Effector memory CD4-positive, alpha-beta T cell (primary cell): ENCODE measurements at places on chromosomes 3 and 15.

GRCh38 chr15:28885630-28886430 is at the start of gene APBA2:
Gene APBA2 (plus strand): TSS chr15:28885974. CDS start chr15:29053885, 167,911 bp downstream.
- DNase-seq, result no peak

- DNase-seq, result no peak
Measured at GRCh38 chr15:76467136-76467535, 130.6 kb downstream of the ISL2 start.

DNA sequence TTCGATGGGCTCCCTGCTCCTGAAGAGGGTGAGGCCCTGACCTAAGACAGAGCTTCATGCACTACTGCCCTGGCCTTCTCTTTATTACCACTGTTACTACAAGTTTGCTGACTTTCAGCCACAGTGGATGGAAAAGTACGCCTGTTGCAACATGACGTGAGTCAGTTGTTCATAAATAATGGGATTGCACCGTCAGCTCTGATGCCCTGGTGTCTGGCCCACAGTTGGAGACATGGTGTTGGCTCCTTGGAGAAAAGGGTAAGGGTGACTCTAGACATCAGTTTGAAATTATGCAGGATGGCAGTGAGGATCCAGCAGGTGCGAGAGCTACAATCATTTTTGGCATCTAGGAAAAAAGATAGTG is 5.5 kb downstream of the PAQR5 start:
- no peak for DNase-seq

GRCh38 chr15:67931861-67932260 is 92.0 kb upstream of the RNU6-1 start:
- DNase-seq, result no peak

DNA sequence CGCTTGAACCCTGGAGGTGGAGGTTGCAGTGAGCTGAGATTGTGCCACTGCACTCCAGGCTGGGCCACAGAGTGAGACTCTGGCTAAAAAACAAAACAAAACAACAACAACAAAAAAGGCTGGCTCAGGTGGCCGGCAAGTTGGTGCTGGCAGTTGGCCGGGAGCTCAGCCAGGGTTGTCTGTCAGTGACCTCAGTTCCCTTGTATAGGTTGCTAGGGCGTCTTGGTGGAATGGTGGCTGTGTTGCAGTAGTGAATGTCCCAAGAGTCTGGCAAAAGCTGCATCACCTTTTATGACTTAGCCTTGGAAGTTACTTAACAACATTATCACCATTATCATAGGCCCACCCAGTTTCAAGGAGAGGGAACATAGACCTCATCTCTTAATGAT is 40.6 kb downstream of the ASB7 start:
- DNase-seq, result no peak

DNA sequence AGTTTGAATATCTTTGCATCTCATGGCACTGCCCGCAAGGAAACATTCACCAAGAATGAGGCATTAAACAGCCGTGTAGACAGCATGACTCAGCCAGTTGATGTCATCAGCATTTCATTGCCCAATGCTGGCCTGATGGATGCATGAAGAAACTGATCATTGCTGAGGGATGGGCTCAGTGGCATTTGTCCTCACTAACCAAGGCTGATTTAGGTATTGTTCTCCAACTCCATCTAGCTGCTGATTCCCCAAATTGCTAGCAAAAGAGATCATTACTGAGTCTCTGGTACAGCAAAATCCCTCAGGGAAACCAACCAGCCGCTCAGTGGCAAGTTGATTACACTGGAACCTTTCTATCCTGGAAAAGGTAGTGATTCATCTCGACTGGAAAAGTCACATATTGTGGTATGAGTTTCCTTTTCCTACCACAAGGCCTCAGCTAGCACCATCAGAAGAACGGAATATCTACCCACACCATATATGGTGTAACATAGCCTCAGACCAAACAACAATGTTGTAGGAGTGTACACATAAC is 186.5 kb upstream of the GAP43 start:
- no peak for DNase-seq

DNA sequence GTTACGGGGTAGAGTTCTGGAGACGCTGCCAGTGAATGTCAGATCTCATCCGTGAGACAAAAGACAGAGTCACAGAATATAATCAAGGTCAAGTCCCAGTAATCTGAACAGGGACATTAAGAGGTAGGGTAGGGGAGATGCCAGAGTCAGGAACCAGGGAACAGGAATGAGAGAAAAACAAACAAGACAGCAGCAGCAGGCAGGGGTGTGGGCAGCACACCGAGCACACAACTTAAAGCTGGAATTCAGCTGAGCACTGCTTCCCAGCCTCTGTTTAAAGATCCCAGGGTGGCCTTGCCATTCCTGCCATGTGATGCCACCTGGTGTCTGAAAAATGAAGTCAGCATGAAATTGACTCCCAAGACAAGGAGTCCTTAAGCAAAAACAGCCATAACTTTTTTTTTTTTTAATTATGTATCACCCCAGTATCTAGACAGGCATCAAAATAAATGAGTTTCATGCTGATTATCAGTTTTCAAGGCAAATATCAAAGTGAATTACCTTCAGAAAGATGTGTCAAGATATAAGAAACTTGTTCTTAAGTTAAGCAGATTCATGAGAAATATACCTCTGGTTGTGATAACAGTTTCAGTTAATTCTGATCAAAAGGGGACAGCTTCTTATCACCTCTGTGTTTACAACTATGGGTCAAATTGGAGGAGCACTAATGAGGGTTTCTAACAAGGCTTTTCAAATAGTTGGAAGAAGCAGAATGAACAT is 203.7 kb downstream of the SLC9A9 start:
- DNase-seq, result no peak

DNA sequence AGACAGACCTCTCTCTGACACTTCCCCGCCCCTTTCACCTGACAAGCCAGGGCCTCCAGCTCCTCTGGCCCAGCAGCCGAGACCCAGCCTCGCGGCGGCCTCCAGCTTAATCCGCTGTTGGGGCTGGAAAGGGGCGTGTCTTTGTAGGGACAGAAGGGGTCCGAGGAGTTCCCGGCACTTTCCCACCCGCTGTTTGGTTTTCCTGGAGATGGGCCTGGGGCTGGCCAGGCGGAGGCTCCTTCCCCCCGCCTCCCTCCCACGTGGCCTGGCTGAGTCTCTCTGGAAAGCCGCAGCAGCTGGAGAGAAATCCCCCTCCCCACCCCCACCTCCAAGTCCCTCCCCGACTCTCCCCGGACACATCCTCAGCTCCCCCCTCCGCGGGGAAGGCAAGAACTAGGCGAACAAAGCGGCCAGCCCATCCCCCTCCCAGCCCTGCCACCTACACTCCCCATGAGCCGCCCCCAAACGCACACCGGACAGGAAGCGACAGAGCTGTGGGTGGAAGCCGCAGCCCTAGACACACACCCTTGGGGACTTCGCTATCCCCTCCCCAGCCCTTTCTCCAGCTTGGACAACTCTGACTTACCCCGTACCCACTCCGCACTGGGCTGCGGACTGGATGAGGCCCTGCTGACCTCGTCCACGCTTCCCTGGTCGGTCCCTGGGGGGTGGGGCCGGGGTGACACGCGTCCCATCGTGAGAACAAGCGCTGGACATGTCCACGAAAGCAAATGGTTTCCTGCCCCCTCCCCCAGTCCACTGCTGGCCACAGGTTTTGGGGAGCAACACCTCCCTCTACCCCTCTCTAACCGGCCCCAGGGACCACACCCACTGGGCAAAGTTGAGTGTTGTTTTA is 1.2 kb downstream of the IGDCC4 start:
- DNase-seq, result no peak

GRCh38 chr3:108437439-108437838 is 73.0 kb downstream of the MYH15 start:
- DNase-seq, result no peak

DNA sequence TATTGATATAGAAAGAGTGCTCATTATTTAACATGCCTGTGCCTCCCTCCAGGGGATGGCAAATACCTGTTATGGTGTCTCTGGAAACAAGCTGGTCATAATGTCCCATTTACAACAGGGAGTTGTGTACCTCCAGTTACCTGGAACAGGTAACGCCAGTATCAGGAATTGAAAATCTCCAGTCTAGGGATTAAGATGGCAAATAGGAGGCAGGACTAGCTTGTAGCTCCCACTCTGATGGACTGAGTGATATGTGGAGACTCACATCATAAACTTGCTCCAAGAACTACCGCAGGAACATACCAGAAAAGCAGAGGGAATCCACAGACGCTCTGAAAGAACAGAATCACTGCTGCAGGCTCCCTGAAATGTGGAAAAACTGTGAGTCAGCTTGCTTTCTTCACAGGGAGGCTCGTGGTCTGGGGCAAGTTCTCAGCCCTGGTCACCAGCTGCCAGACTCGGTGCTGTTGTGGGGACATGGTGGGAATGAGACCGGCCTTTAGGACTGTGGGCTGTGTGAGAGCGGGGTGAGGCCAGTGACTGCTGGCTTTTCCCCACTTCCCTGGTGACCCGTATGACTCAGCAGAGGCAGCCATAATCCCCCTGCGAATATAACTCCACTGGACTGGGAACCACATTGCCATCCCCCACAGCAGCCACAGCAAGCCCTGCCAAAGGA is 97.4 kb downstream of the KCNAB1 start:
- no peak for DNase-seq

DNA sequence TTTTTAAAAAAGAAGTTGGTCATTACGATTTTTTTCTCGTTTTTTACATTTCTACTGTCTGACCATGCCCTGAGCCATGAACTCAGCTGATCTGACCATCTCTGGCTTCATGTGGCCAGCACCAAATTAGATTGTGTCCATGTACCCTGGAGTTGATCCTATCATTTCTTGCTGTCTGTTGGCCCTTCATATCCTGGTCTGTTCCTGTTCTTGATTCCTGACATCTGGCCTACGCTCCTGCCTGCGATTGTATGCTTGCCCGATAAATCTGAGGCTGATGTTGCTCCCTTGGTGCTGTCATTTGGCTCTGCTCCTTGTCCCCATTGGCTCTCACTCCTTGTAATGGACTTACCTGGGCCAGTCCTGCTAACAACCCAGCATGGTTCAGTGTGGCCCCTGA is 89.8 kb upstream of the IGSF10 start:
- no peak for DNase-seq

- DNase-seq, result no peak
Measured at GRCh38 chr3:120983321-120983665, 75.3 kb downstream of the STXBP5L start.

- no peak for DNase-seq
Measured at GRCh38 chr3:70556056-70556455, 243.6 kb upstream of the MDFIC2 start.

DNA sequence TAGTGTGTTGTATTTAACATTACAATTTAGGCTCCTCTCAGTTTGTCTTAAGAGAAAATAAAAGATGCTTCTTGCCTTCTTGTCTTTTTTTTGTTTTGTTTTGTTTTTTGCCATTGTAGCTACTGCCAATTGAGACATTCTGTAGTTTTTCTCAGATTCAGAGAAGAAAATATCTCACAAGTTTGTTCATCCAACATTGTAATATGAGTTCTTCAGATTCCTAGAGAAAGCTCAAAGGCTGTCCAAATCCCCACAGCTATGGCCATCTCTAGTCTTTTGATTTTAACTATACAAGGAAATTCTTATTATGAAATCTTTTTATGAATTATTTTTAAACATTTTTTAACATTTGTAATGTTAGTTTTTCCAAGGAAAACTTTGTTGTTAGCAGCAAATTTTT is 264.7 kb downstream of the RBMS3 start:
- DNase-seq, result no peak

- no peak for DNase-seq
Measured at GRCh38 chr3:185316740-185317412, 46.1 kb upstream of the MAP3K13 start.

DNA sequence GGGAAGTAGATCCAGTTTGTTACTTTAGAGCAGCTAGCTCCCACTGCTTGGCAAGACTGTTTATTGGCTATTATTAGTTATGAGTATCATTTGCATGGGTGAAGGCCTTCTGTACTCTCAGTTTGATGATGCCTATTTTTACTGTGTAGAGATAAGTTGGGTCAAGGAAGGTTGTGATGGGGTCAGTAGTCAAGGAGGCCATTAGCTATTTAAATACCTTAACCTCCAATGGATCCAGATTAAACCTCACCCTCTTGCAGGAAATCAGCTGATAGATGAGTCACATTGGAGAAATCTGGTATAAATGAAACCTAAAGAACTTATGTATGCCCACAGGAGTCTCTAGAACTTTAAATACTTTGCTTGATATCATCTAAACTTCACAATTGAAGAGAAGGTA is 45.0 kb downstream of the THBS1 start:
- DNase-seq, result no peak

DNA sequence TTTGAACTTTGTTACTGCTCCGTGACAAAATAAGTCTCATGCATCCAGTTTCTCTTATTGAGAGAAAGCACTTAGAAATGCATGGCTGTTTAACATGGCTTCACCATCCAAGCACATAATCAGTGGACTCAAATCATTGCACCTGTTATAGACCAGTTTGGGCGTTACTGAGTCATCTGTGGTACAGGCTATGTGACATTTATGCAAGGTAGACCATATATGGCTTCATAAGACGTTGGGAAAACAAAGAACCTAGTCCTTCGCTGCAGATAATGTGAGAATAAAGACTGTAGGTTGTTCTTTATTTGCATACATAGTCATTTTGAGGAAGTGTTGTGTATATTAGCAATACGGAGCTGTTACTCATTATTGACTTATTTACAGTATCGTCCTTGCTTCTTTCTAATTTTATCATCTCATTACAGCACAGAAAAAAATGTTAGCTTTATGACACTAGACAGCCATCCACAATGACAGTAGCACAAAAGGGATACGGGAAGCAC is 374.7 kb downstream of the IL5RA start:
- no peak for DNase-seq

- no peak for DNase-seq
Measured at GRCh38 chr3:11689749-11690148, 46.0 kb upstream of the VGLL4 start.

- no peak for DNase-seq
Measured at GRCh38 chr3:57756528-57757401, 656 bp downstream of the SLMAP start.

- DNase-seq, result no peak
Measured at GRCh38 chr3:106277731-106278130, 408.9 kb upstream of the CBLB start.

DNA sequence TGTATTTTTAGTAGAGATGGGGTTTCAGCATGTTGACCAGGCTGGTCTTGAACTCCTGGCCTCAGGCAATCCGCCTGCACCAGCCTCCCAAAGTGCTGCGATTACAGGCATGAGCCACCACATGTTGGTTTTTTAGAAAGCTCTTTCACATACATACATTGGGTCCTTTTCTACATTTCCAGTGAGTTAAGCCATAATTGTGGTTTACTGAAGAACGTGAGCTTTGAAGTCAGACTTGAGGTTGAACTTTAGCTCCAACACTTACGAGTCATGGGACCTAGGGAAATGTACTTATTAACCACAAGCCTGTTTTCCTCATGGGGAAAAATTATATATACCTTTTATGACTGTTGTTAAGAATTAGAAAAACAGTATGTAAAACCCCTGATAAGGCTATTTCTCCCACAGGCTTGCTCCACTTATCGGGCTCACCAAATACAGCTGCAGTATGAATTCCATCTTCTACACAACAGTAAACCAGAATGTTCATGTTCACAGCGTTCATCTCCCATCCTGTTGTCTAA is 39.0 kb downstream of the GPR160 start:
- no peak for DNase-seq

- DNase-seq, result no peak
Measured at GRCh38 chr3:23105048-23105447, 98.1 kb upstream of the UBE2E2 start.

GRCh38 chr3:129003578-129004112 is 2.5 kb downstream of the EFCC1 start:
- DNase-seq, result peak; percentile 20

GRCh38 chr3:171971919-171972514 is 67.4 kb upstream of the FNDC3B start:
- DNase-seq, result no peak

- DNase-seq, result no peak
Measured at GRCh38 chr3:62293051-62293780, 80.1 kb downstream of the FEZF2 start.
